ENCODE measurements at places on chromosomes 2 and 18.

DNA sequence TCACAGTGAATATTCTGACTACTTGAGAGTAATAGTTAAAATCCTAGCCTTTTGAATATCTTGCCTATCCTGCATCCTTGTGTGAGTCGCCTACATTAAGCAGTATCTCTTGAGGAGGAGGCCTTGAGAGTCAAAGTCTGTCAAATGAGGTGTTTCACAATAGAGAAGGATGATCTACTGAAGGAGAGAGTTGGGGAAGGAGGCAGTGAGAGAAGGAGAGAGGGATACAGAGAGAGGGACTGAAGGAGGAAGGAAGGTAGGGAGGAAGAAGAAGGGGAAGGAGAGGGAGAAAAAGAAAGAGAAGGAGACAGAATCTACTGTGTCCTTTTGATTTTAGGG, 123.6 kb upstream of the CYP26B1 start:
- DNase-seq: no peak

GRCh38 chr2:69159986-69160385, 147.0 kb downstream of the ANTXR1 start:
- no peak for DNase-seq

DNA sequence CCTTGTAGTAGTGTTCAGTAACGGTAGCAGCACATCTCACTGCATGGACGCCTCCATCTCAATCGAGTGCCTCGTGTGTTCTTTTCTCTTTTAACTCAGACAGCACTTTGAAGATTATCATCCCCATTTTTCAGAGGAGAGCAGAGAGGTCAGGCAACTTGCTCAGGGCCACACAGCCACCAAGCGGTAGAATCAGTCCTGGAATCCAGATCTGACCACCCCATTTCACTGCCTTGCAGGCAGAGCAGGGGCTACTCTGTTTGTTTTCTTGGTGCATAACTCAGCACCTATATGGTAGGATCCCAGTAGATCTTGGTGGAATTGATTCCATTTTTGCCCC, 129.5 kb downstream of the SMAD7 start:
- DNase-seq: no peak

GRCh38 chr18:36294031-36294430, 3.5 kb upstream of the FHOD3 start:
- no peak for DNase-seq

DNA sequence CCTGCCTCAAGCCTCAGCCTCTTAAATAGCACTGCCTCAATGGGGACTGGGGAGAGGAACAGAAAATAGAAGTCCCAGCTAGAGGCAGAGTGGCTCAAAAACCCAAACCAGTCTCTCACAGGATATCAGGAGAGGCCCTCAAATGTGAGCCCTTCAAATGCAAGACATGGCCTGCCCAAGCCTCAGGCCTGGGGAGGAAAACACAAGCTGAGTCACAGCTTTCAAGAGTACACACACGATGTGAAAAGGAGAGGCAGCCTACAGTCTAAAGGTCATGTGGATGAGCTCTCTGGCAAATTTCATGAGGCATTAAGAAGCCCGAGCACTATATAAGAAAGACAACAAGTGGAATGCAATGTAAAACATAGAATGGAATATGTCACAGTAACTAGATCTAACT, 316.6 kb upstream of the MEX3C start:
- no peak for DNase-seq

GRCh38 chr2:241820625-241821384, 11.8 kb downstream of the NEU4 start:
- no peak for DNase-seq

DNA sequence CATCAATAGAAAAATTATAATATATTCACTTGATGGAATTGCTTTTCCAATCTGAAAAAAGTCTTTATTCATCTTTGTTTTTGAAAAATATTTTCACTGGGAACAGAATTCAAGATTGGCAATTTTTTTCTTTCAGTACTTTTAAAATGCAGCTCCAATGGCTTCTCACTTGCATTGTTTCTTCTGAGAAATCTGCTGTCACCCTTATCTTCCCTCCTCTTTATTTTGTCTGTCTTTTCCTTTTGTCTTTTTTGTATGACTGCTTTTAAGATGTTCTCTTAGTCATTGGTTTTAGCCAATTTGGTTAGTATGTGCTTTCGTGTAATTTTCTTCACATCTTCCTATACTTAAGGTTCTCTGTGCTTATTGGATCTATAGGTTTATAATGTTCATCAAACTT, 37.1 kb upstream of the COPS8 start:
- no peak for DNase-seq

DNA sequence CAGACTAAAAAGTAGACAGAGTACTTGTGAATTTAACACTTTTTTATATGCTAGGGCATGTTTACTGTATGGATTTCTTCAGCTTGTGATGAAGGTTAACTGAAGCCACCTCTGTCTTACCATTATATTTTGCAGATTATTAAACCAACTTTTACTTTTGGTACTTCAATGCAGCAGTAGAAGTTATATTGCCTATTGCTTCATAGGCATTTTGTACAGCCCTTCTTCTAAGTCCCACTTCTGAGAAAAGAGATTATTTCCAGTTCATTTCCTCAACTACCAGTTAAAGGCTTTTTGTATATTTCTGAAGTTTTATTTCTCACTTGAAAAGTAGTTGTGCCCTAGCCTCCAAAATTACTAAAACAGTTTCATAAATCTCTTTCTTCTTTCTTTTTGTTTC, 256.4 kb upstream of the FBXO11 start:
- no peak for DNase-seq

DNA sequence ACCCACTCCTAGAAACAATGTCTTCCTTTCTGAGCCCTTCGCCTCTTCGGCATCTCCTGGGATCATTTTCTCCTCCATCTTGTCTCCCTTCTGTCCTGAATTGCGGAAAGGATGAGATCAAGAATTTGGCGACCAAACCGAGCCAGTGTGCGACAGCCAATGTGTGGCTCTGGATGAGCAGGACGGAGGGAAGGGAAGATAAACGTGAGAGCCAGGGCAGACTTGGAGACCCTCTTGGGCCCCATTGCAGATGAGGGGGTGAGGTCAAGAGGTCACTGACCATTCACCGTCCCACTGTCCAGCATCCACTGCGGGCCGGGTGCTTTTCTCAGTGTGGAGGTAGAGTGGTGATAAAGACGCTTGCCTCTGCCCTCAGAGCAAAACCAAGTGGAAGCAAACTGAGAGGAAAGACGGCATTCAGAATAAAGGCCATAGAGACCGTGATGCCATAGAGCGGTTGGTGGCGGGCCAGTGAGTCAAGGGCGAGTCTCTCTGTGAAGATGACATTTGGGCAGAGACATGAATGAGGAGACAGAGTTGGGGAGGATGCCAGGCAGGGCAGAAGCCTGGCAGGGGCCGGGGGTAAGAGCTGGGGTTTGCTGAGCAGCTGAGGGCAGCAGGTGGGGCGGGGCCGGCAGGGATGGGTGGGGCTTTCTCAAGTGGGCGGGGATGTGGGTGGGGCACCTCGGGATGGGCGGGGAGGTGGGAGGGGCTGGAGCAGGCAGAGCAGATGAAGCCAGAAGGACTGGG, 55.6 kb downstream of the ACAA2 start:
- no peak for DNase-seq

DNA sequence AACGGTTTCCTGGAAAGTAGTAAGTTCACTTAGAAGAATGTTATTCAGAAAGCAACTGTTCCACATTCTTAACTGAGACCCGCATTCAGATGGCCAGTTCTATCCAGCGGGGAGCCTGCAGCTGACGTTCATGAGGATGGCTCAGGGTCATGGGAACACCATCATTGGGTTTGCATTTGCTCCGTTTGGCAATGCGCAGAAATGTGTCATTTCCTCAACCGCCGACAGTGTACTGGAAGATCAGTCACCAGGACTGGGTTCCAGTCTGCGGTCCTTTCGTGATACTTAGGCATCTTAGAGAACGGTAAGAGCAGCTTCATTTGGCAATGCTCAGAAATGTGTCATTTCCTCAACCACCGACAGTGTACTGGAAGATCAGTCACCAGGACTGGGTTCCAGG, 104.0 kb downstream of the DNER start:
- no peak for DNase-seq

DNA sequence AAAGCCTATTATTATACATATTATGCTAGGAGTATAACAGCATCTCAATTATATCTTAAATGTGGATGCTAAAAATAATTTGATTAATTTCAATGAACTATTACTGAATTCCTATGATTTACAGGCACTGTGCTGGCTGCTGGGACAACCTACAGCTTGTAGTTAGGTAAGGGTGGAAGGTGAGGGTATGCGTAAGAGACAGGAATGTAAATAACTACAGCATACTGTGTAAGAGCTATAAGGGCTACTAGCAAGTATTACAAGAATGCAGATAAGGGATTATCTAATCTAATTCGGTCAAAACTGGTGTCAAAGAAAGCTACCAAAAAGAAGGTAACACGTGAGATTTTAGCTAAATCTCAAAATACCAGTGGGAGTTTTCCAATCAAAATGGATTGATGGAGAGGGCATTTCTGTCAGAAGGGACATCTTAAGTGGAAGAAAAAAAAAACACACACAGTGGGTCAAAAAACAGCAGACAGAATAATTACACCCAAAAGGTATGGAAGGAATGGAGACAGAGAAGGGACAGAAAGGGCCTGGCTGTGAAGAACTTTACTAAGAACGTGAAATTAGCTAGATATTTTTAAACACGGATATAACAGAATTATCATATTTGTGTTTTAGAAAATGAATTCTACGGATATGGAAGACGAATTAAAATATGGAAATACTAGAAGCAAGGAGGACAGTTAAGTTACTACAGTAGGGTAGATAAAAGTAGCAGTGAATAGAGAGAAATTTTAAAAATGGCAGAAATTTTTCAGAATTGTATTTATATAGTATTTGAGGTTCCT, 47.1 kb downstream of the STRN start:
- no peak for DNase-seq

DNA sequence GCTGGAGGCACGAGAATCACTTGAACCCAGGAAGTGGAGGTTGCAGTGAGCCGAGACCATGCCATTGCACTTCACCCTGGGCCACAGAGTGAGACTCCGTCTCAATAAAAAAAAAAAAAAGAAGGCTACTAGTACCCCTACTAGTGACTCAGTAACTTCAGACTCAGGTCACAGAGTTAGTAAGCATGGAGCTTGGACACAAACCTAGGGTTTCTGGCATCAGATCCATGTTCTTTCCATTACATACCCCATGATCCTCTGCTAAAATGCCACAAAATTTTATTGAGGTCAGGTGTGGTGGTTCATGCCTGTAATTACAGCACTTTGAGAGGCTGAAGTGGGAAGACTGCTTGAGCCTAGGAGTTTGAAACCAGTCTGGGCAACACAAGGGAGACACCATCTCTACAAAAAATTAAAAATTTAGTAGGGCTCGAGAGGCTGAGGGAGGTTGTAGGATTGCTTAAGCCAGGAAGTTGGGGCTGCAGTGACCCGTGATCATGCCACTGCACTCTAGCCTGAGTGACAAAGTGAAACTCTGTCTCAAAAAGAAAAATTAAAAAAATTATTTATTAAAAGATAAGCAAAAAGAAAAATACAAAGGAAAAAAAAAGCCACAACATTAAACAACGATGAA, 45.1 kb downstream of the DHX57 start:
- no peak for DNase-seq

- DNase-seq: no peak
These were observed 87.5 kb upstream of the NEDD4L start for GRCh38 chr18:57956491-57956890.
